Calu3 (cell line): ENCODE measurements at places on chromosomes 7 and 10.
A peak's percentile ranks its signal among the peaks of the same experiment; 100 is the strongest.

- peak; percentile 99 for DNase-seq
These were observed at the start of gene LUC7L2 for GRCh38 chr7:139359366-139360209. Gene LUC7L2, plus strand, starts transcription at chr7:139359894. Its CDS starts 368 bp downstream, at chr7:139360262.

DNA sequence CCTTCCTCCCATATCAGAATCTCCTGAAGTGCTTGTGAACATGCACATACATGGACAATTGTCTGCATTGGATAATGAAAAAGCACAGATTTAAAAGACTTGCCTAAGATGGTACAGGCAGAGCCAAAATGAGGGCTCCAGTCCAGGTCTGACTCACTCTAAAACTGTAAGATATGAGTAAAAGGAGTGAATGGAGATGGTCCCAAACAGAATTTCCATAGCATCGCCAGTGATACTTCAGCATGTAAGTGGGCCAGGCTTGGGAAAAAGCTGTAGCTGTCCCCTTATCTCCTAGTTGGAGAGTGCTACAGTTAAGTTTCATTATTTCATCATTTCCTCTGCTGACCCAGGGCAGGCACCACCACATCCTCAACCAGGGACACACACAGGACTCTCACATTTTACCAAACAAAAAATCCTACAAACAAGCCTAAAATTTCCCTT is 26.4 kb upstream of the IL6 start:
- DNase-seq, result no peak

- DNase-seq, result peak; percentile 13
These were observed 68.9 kb downstream of the RBM33 start for GRCh38 chr7:155713384-155713783.

DNA sequence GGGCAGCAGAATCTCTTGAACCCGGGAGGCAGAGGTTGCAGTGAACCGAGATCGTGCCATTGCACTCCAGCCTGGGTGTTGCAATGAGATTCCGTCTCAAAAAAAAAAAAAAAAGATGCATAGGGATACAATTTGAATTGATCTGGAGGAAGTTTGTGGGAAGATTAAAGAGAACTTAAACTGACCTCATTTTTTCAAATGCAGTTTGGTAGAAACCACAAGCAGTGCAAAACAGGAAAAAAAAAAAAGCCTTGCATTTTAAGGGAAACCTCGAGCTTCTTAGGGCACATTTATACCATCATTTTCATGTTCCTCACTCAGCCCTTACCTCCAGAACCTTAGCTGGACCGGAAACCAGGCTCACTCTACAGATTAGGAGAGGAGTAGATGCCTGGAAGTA is 2.8 kb downstream of the KCTD7 start:
- no peak for DNase-seq

- no peak for DNase-seq
These were observed 230.4 kb downstream of the USP6NL start for GRCh38 chr10:11381023-11381422.

GRCh38 chr10:14608381-14609001 is 166.2 kb downstream of the FAM107B start:
- DNase-seq, result no peak

DNA sequence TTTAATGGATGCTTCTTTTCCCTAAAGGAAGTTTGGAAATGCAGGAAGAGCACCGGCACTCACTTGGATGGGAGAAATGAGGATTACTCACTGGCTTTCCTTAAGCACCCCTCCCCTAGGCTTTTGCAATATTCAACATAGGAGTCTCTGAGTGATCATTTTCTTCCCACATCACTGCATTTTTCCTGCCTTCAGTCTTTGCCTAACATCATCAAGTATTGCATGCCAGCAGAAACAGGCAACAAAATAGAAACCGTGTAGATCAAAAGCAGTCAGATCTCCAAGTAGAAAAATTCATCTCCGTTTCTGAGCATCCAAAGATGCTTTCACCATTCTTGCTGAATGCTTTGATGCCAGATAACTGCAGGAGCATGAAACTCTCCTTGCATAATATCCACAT is 119.9 kb downstream of the ADCYAP1R1 start:
- no peak for DNase-seq

GRCh38 chr7:106772655-106773108 is 92.4 kb upstream of the PIK3CG start:
- no peak for DNase-seq

DNA sequence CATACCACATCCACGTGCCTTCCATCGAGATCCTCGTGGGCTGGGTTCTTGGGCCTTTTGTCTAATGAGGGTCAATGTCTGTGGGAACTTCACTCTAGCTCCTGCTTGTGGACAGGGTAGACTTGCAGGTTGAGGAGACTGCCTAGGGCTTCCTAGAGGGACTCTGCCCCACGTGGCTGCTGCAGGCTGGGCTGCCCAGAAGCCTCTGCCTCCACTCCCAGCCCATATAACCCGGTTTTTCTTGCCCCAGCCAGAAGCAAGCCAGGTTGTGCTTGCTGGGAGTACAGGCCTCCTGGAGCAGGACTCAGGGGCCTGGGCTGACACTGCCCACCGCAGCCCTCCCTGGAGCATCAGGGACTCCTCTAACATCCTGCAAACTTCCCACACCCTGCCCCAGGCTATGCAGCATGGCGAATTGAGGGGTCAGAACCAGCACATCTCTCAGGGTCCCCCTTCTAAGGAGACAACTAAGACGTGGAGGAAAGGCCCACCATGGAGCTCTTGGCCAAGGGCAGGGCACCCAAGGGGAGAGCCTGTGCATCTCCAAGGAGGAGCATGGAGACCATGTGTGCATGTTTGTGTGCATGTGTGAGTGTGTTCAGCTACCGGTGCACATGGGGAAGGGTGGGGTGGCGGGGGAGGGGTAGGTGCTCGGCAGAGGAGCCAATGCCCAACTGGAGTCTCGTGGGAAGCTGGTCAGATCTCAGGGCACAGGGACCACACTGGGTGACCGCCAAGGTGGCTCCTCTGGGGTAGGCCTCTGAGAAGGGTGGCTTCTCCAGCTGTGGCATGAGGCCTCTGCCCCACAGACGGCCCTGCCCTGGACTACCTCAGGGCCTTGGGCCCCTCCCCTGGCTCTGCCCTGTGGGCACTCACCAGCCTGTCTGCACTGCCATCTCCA is 62.6 kb downstream of the RASGEF1A start:
- DNase-seq, result no peak

DNA sequence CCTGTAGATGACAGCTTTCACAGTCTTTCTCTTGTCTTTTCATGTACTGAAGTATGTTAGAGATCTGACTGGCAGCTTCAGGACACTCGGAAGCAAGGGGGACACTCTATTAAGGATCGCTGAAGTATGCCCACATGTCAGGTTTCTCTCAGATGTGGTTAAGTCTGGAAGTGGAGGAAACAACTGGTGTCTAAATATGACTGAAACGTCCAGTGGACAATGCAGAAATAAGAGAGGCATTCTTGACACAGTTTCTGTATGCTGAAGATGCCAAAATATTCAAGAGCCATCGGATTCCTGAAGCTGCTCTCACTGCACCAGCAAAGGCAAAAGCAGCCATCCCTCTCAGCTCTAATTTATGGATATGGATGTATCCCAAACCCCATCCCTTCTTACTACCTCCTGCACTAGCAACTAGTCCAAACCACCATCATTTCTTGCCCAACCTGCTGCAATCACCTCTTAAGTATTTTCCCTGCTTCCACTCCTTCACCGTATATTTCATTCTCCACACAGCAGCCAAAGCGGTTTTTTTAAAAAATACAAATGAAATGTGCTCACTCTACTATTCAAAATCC is 113.4 kb downstream of the REEP3 start:
- DNase-seq, result no peak

DNA sequence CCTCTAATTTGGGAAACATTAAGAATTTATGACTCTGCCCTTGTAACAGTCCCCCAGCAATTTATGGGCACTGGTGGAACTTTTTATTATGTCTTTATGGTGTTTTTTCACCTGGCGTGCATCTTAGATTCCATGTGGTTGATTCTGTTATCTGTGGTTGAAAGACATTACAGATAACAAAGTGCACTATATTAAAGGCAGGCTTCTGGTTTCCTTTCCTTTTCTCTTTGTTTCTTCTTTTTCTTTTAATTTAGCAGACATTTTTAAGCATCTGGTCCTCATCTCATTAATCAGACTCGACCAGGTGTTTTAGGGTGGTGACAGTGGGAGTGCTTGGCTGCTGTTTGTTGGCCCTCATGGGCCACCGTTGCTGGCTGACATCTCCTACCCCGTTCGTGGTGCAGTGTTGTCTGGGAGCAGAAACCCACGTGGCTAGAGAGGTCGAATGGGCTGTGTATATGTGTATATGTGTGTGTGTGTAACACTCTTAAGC is 77.4 kb downstream of the LRMDA start:
- DNase-seq, result no peak

DNA sequence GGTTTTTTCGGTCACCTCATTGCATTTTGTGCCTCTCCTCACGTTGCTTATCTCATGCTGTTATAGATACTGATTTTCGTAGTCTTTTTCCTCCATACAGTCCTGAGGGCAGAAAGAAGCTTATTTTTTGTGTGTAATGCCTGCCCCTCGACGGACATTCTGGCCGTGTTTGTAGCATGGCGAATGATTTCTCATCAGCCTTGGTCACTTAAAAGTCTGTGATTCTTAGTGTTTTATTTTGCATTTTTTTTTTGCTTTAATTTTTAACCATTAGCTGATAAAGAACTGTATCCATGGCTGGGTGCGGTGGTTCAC is 469 bp upstream of the NOC3L start:
- no peak for DNase-seq

- peak; percentile 100 for DNase-seq
These were observed 289.6 kb upstream of the NFE2L3 start for GRCh38 chr7:25862261-25863004.

- DNase-seq, result no peak
These were observed 211.6 kb downstream of the PHF14 start for GRCh38 chr7:11185179-11185815.
